Activated naive CD8-positive, alpha-beta T cell treated with anti-CD3 and anti-CD28 coated beads for 36 hours (primary cell): ENCODE measurements at places on chromosomes 2 and 18. TPM values are rescaled to one million over a fixed set of nuclear protein-coding genes. Genes with fewer than 3 reads are reported as not detected.

The ERICH2 gene
- total RNA-seq = not detected

- no peak for DNase-seq
Observed at GRCh38 chr2:180366481-180366880, 359.4 kb upstream of the CWC22 start.

DNA sequence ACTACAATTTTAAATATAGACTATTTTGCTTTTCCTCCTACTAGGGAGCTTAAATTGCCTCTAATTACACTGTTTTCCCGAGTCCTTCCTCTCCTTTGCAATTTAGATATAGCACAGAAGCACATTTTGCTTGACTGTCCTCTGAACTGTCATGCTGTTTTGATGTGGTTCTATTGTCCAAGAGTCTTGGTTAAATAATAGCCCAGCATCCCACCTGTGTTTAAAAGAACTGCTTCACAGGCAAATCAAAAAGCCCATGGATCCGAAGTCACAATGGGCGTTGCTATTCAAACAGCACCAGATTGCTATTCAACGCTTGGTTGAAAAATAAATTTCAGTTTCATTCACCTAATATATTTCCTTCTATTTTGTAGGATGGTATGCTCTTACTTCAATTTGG lies 22.3 kb upstream of the ACTR3 start:
- no peak for DNase-seq

DNA sequence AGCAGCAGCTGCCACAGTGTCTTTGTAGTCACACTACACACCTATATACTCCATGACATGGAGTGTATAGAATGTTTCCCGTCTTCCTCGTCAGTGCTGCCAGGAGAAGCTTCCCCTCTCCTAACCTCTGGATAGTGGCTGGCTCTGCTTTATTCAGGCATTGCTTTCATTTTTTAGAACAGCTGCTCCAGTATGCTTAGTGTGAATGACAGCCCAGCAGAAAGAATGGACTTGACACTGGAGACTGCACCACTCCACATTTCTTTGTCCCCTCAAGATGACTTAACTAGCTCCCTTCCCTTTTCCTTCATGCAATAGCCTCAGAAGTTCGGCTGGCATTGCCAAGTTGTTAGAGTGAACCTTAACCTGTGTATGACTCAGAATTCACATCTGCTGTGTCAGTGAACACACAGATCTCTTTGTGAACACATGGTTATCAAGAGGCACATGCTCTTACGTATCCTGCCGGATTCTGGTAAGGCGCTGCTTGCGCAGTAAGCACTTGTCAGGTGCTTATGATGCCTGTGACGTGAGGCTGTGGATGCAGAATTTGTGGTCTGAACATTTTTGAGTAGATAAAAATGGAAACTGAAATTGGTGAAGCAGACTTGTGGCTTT lies 73.9 kb downstream of the NEDD4L start:
- no peak for DNase-seq

DNA sequence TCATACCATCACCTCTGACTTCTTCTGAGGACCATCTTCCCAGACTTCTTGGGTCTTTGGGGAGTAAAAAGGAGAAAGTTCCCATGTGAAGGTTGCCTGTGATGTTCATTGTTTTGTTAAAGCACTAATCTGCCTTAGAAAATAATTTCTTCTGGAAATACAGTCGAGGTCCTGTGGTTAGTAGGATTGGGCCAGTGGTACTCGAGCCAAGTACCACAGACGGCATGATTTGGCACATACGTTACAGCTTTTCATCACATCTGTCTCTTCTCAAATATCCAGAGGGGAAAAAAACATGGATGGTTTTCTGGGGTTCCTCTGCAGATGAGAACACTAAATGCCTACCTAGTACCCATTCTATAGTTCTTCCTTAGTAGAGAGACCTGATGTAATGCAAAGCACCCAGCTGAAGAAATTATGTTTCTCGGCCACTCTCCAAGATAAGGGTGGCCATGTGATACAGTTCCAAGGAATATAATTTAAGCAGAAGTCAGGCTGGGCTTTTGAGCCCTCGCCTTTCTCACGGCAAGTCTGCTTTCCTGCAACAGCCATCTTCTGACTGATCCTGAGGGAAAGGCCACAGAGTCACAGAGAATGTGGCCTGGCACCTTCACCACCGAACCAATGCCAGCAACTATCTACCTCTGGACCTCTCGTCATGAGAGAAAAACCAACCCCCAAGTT lies 161.0 kb downstream of the RNF152 start:
- no peak for DNase-seq

DNA sequence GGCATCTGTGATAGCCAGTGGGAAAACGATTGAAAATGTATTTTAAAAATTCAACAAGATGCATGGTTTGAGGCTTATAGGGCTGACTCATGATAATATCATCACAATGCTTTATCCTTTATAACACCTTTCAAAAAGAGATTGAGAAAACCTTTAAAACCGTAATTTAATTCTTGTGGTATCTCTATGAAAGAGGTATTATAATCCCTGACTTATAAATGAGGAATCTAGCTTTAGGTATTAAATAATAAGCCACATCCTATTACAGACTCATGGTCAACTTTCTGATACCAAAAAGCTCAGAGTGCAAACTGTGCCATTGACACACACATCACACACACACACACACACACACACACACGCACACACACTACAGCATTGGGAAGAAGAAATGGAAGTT lies 134.6 kb upstream of the RAB12 start:
- no peak for DNase-seq

- DNase-seq = no peak
Observed at GRCh38 chr2:133365117-133365516, 203.1 kb downstream of the NCKAP5 start.

- no peak for DNase-seq
Observed at GRCh38 chr18:9017905-9018227, 84.6 kb upstream of the NDUFV2 start.

DNA sequence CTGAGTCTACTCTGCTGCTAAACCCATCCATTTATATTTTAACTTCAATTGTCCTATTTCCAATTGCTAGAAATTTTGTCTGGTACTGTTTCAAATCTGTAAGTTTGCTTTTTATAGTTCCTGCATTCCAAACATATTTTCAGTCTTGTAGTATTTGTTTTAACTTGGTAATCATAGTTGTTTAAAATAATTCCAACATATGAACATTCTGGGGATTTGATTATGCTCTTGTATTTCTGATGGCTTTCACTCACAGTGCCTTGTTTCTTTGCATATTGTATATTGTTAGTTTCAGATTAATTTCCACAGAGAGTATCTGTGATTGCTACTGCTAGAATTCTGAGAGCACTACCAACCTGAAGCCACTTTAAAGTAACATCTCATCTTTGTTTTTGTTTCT lies 202.4 kb downstream of the ETAA1 start:
- no peak for DNase-seq

DNA sequence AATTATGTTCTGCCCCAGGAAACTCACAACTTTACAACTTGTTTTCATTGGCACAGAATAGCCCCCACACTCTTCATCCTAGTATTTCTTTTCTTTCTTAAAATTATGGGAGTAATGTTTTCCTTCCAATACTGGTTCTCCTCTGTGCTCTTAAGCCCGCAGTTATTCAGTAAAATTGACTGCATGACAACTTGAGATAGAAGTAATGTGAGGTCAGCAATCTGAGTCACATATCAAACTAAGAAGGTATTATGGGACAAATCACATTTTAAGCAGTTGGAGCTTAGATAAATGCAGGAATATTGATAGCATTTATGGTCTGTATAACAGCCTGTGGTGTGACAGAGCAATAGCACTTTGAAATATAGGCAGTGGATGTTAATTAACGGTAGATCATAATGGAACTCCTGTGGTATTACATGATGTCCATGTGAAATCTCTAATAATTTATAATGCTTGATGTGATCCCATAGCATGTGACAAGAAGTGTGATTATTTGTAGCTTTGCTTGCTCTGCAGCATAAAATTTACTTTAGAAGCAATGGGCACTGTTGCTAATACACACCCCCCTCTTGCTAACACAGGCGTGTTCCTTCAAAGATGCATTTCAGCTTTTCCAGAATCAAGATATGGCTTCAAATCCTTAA lies 351.4 kb upstream of the CDH20 start:
- no peak for DNase-seq

DNA sequence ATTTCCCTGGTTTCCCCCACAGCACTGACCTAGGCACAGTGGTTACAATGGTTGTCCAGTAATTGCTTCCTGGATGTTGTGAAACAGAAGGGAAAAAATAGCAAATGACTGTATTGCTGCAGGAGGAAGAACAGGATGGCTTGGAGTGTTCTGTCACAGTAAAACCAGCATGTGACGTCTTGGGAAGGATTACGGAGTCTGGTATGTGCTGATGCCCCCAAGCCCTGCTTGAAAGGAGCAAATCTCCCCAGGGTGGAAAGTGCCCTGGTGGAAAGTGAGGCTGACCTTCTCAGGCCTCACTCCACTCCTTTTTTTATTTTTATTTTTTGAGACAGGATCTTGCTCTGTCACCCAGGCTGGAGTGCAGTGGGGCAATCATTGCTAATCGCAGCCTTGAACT lies 7.8 kb downstream of the RAB11FIP5 start:
- DNase-seq = no peak
